ENCODE measurements at places on chromosomes 5 and 9. TPM values are rescaled to one million over a fixed set of nuclear protein-coding genes. Genes with fewer than 3 reads are reported as not detected.

The SLF1 gene
- total RNA-seq, result 13.7 TPM

The KLF4 gene
- 0.80 TPM for total RNA-seq

The MGAT1 gene
- total RNA-seq, result 104 TPM

The SMIM32 gene
- total RNA-seq, result not detected

The PDLIM4 gene
- 87.9 TPM for total RNA-seq

The IL13 gene
- not detected for total RNA-seq

The PCDHA9 gene
- total RNA-seq, result 0.07 TPM

The NRG2 gene
- total RNA-seq, result 0.93 TPM

The PCDHB6 gene
- 0.07 TPM for total RNA-seq

The PCA3 gene
- 2.2 TPM for total RNA-seq

The DMRTA1 gene
- total RNA-seq, result 0.27 TPM

The SLC25A2 gene
- 0.27 TPM for total RNA-seq

The CCDC127 gene
- total RNA-seq, result 4.8 TPM
